ENCODE measurements at places on chromosomes 5 and 9.

GRCh38 chr5:97714424-97714823 is 531.4 kb upstream of the RIOK2 start:
- no peak for DNase-seq

GRCh38 chr5:168438349-168438748 is 47.9 kb upstream of the RARS1 start:
- DNase-seq: no peak

DNA sequence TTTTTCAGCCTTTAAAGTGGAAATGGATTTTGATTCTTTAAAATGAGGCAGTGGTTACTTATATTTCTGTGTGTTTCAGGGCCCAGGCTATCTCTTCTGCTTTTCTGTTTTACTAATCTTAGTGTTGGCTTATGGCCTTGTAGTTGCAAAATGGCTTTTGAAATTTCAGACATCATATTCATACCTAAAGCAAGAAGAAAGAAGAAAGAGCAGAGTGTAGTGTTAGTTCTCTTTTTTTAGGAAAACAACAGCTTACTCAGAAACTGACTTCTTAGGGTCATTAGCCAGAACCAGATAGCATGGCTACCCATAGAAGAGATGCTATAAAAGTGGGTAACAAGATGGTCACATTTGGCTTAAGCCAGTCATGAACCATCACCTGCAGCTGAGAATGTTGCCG is 20.9 kb downstream of the ZBED3 start:
- no peak for DNase-seq

DNA sequence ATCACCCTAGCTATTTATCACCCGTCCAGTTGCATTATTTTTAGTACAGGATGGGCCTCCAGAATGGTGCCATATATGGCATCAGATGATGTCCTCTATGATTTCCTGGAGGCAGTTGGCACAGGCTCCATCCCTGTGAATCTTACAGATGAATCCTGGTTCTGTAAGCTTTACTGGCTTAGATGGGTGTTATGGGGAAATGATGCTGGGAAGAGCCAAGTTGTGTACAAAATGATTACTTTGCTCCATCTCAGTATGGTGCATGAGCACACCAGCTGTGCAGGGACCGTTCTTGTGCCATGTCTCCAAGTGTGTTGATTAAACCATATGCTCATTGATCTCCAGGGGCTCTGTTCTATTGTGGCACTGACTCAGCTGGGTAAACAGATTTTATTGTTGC is 755.7 kb downstream of the TLR4 start:
- no peak for DNase-seq

DNA sequence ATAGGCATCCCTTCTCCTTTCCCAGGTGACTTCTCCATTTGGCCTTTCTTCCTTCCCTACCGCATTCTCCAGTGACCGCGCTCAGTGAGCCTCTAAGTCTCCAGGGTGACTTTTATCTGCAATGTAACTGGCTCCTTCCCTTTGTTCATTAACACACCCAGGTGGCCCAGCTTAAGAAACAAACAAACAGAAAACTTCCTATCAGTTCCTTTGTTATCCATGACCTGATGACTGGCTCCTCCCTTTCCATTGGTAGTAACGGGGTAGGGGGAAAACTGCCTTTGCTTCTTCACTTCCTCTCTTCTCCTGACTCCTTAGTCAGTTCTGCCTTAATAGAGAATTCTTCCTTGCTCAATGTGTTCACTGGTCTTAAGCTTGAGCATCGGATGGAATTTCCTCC is 7.0 kb upstream of the SH3GL2 start:
- DNase-seq: no peak

DNA sequence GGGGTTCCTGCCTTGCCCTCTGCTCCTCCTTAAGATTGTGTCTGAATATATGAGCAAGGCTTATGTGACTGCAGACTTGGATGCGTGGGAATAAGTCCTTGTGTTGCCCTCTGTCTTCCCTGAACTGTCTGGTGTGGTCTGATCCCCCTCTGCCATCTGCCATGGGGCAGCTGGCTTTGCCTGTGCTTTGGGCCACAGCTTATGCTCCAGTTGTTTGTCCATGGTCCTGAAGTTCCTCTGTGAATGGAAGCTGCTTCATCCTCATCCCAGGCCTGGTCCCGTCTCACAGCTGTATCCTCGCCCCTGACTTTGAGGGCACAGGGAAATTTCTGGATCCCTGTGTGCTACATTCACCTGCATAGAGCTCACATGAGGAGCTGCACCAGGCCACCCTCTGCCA is 14.7 kb downstream of the IL31RA start:
- no peak for DNase-seq

DNA sequence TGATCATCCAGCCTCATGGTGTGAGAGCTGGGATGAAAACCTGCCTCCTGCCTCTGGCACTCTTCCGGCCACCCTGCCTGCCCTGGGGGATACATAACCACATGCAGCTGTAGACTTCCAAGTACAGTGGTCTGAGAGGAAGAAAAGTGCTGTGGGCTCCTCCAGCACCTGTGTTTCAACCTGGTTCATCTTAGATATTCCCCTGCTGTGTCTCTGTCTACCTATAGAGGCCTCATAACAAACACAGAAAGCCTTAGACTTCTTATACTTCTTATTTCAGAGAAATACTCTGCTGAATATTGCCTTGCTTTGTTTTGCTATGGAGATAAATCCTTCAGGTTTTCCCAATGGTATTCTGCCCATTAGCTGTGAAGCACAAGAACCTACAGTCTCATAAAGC is 19.6 kb upstream of the TNFAIP8 start:
- no peak for DNase-seq

- DNase-seq: no peak
Observed at GRCh38 chr5:57772512-57772911, 289.9 kb upstream of the ACTBL2 start.

GRCh38 chr5:5619546-5619945 is 197.1 kb downstream of the ICE1 start:
- no peak for DNase-seq

- DNase-seq: no peak
Observed at GRCh38 chr9:6014670-6015270, 654 bp downstream of the RANBP6 start.

DNA sequence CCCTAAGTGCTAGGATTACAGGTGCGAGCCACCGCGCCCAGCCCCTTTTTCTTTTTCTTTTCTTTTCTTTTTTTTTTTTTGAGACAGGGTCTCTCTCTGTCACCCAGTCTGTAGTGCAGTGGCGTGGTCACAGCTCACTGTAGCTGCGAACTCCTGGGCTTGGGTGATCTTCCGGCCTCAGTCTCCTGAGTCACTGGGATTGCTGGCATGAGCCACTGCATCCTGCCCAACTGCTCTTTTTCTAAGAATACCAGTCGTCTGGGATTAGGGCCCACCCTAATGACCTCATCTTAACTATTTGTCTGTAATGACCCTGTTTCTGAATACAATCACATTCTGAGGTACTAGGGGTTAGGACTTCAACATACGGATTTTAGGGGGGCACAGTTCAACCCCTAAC is 34.1 kb upstream of the NANS start:
- no peak for DNase-seq

DNA sequence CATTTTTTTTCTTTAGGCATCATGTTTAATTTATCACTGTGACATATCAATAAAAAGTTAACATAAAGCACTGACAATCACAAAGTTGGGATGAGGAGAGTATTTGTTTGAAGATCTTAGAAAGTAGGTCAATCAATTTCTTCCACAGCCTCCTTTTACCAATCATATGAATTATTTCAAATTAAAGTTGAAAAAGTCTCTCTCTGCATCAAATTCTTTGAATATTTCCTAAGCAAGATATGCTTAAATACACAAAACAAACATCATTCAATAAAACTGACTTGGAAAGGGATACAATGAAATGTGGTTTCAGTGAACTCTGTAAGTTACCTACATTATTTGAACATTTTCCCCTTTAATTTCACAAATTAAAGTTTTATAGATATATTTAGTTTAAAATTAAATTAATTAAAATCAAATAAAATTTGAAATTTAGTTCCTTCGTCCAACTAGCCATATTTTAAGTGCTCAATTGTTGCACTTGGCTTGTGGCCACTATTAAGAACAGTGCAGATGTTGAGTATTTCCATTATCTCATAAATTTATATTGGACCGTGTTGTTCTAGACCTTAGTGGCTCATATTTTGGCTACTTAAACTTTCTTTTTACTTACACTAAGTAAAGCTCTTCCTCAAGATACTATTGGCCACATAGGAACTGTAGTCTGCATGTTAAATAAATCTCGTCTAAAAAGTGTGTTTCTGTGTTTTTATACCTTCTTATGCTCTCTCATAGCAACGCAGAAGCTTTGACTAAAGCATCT is 949.7 kb upstream of the NUDT12 start:
- DNase-seq: no peak

DNA sequence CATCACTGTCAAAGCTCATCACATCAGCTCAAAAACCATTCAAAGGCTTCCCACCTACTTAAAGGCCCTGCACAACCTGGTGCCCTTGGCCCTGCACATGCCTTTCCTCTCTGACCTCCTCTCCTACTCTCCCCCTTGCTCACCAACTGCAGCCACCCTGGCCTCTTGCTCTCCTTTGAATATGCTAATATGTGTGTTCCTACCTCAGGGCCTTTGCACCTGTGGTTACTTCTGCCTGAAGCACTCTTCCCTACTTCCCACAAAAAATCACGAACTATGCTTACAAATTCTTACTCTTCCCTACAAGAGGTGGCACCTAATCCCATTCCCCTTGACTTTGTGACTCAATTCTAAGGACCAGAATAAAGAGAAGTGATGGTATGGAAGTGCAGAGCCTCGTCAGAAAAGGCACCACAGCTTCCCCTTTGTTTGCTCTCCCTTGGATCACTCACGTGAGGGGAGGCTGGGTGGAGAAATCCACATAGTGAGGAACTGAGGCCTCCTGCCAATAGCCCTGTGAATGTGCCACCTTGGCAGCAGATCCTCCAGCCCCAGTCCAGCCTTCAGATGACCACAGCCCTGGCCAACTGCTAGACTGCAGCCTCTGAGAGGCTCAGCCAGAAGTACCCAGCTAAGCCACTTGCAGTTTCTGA is 3.2 kb upstream of the TMEM171 start:
- no peak for DNase-seq

DNA sequence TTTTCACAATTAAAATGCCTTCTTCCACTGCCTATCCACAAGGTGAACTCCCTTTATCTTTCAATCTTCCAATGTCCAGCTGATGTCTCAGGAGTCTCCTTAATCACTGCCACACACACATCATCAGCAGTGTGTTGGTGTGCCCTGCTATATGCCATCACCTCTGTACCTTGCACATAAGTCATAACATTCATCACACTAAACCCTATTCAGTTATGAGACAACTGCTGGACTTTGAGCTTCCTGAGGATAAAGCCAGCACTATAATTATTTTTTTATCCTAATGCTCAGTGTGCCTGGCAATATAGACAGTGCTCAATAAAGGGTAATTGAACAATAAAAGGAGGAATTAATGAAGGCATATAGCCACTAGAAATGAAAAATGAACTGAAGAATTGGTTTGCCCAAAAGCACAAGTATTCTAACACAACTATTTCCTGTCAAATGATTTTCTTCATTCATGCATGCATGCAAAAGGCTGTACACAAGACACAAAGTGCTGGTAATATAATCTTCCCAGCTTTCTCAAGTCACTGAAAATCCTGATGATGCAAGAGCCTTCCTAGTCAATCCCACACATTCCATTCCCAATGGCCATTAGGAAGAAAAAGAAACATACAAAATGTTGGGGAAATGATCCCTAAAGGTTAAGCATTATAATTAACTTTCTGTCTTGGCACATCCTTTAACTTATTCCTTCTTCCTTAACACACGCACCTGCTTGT is 32.4 kb downstream of the LPAR1 start:
- no peak for DNase-seq

DNA sequence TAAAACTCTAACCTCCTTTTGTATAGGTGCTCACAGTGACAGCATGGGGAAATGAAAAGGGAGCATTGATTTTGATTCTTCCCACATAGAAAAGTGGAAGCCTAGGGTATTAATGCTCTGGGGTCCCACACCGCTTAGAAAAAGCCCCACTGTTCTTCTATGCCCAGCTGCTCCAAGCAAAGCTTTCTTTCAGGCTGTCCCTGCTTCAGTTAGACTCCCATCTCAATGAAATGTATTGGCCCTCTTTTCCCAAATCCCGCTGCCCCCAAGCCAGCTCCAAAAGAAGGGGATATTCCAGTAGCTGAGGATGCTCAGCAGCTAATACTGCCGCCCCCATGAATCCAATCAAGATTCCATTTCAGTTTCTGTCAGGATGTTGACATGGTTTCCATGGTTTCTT is 17.0 kb upstream of the CREBRF start:
- no peak for DNase-seq

- DNase-seq: no peak
Observed at GRCh38 chr9:86674487-86674886, 272.8 kb downstream of the GAS1 start.

DNA sequence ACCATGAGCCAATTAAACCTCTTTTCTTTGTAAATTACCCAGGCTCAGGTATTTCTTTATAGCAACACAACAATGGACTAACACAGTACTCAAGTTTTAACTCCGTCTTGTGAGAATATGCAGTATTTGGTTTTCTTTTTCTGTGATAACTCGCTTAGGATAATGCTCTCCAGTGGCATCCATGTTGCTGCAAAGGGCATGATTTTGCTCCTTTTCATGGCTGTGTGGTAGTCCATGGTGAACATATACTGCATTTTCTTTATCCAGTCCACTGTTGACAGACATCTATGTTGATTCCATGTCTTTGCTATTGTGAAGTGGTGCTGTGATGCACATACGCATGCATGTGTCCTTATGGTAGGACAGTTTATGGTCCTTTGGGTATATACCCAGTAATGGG is 10.9 kb downstream of the VPS13A start:
- no peak for DNase-seq

DNA sequence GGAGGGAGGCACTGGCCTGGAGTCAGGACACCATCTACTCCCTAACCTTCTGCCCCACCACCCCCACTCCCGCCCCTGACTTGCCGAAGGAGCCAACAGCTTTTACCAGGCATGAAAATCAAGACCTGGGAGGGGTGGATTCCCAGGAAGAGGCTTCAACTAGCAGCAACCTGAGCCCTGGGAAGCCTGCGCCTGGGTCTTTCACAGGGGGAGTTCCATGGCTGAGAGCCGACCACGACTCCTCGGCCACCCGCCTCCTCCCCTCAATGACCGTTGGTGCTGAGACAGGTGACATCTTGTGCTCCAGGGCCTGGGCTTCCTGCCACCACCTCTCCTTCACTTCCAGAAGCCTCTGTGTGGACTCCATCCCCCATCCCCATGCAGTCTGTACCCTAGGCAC is 37.1 kb downstream of the BARX1 start:
- no peak for DNase-seq

- DNase-seq: no peak
Observed at GRCh38 chr9:114308361-114308950, 14.4 kb upstream of the ORM1 start.

- no peak for DNase-seq
Observed at GRCh38 chr5:30849931-30850710, 343.4 kb upstream of the CDH6 start.

GRCh38 chr5:989961-990530 is 18.6 kb upstream of the NKD2 start:
- no peak for DNase-seq

GRCh38 chr9:22921742-22922141 is 475.1 kb downstream of the DMRTA1 start:
- DNase-seq: no peak

DNA sequence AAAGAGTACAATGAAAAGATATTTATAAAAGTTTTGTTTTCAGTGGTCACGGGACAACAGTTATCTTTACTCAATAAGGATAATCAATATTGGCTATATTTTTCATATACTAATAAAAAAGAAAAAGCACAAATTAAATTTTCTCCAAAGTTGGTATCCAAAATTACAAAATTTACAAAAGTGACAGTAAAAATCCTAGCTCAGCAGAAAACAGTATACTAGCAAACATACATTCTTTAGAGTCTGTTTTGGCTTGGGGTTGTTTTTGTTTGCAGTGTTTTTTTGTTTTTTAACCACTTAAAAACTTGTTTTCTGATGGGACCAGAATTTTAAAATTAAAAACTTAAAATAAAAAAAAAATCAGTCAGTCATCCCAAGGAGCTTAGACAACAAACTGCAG is 183.2 kb downstream of the DENND1A start:
- DNase-seq: no peak
